ENCODE measurements at places on chromosomes 1 and 21.
A peak's percentile ranks its signal among the peaks of the same experiment; 100 is the strongest.

GRCh38 chr1:234114648-234115307 lies 210.3 kb downstream of the SLC35F3 start:
- no peak for DNase-seq

DNA sequence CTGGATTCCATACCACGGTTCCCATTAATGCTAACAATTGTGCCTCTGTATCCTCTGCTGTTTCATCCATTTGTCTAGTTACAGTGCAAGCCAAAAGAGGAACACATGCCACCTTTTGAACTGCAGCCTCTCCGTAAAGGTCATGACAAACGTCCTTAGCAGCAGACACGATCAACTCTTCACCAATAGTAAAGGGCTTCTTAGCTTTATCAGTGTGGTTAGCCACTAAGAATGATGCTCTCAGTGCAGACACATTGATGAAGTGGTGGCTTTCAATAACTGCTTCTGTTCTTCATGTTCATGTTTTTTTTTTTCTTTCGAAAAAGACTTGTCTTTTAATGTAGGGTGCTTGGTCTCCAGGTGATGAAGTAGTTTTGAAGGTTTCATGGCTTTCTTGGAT lies 14.3 kb downstream of the XPR1 start:
- DNase-seq: no peak

DNA sequence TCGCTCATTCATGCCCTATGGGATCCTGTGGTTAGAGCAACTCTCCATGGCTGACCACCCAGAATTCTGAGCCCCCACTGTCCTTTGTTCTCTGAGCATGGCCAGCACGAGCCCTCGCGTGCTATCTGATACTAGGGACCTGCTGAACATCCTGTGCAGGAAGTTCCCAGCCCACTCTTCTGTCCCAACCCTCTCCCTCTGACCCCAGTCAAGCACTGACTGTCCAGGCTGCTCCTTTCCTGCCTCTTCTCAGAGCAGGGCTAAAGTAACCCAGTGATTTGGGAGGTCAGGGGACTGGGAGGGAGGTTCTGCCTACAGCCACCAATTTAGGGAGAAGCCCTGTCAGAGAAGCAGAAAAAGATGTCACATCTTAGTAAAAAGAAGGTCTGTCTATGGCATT lies 21.2 kb downstream of the CYP4B1 start:
- no peak for DNase-seq

DNA sequence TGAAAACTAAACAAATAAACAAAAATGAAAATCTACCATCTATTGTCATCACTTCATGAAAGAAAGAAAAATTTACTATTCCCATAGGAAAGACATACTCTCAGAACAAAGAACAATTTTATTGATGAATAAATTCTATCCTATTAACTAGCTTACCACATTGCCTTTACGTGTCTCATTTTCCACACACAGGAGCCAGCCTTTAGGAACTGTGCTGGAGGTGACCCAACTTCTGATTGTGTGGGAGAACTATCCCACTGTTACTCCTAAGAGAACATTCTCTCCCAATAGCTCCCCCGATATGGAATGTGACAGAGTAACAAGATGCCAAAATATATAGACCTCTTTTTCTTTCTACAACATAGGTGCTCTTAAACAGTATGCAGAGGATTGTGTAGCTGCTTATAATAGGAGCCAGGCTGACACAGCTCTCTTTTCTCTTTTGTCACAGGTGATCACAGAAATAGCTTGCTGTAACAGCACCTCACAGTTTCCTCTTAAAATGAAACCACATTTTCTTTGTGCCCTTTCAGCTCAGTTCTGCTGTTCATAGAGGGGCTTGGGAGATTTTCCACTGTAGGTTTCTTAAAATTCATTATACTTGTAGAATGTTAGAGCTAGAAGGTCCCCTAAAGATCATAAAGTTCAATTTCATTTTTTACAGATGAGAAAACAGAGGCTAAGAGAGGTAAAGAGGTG lies 35.5 kb downstream of the C21orf91 start:
- DNase-seq: no peak

DNA sequence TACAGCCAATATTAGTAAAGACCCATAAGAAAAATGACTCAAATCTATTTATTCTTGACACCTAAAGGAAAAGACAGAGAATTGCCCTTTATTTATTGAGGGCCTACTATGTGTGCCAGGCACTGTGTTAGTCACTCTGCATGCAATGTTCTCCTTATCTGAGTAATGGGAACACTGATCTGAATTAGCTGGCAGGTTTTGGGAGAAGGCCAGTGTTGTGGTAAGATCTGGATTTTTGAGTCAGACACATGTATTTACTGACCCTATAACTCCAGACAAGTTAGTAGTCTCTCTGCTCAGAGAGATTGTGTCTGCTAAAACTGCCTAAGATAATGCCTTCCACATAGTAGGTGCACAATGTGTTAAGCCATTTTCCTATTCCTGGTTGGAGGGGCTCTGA lies 17.3 kb downstream of the LCE4A start:
- DNase-seq: no peak

GRCh38 chr1:218718206-218718605 lies 373.1 kb downstream of the TGFB2 start:
- no peak for DNase-seq

DNA sequence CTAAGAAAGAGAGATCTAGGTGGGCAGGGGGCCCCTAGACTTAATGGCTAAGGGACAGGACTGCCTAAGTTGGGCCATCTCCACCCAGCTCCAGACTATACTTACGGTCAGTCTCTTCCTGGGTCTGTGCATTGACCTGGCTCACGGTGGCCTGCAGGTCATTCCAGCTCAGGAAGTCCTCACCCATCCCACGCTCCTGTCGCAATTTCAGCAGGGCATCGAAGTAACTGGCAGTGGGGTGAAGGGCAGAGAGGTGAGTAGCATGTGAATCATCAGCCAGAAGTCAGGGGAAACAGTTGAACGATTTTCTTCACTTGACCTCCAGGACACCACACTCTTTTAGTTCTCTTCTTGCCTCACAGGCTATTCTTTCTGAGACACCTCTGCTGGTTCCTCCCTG lies 20.5 kb downstream of the IQGAP3 start:
- no peak for DNase-seq

GRCh38 chr1:74767490-74767889 lies 34.5 kb downstream of the TYW3 start:
- DNase-seq: no peak

DNA sequence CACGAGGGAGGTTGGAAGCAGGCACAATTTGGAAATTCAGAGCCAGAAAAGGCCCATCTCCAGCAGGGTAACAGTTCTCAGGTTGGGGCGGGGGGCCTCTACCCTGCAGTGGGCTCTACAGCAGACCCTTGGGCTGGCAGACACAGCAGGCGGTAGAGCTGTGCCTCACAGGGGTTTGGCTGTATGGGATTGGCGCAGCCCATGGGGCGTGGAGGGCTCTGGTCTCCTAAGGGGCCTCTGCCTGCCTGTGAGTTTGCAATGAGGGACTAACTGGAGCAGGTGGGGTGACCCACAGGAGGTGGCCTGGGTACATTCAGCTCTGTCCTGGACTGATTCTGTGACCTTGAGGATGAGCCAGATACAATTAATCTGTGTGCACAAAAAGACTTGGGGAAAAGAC lies 124.1 kb downstream of the CAMTA1 start:
- DNase-seq: no peak

GRCh38 chr1:118073648-118074435 lies 111.2 kb downstream of the SPAG17 start:
- no peak for DNase-seq

DNA sequence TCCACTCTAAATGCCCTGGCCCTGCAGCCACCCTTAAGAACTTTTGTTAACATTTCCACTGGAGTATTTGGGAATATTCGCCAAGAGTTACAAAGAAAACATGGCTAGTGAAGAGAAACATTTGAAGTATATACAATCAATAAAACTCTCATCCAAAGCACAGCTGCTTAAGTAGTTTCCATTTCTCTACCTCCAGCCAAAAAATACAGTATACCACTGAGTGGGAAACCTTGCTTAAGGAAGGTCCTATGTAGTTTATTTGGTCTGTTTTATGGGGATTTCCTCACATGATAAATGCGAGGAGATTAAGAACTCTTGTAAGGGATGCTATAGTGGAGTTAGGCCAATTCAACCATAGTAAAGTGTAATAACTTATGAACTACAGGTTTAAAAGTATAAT lies 382.5 kb downstream of the NEGR1 start:
- no peak for DNase-seq

- DNase-seq: no peak
These were observed 15.0 kb upstream of the FAM131C start for GRCh38 chr1:16088351-16088911.

GRCh38 chr1:156347331-156347730 lies 9.0 kb downstream of the TSACC start:
- no peak for DNase-seq

GRCh38 chr1:13828454-13829151 lies 128.6 kb downstream of the PRDM2 start:
- DNase-seq: no peak

DNA sequence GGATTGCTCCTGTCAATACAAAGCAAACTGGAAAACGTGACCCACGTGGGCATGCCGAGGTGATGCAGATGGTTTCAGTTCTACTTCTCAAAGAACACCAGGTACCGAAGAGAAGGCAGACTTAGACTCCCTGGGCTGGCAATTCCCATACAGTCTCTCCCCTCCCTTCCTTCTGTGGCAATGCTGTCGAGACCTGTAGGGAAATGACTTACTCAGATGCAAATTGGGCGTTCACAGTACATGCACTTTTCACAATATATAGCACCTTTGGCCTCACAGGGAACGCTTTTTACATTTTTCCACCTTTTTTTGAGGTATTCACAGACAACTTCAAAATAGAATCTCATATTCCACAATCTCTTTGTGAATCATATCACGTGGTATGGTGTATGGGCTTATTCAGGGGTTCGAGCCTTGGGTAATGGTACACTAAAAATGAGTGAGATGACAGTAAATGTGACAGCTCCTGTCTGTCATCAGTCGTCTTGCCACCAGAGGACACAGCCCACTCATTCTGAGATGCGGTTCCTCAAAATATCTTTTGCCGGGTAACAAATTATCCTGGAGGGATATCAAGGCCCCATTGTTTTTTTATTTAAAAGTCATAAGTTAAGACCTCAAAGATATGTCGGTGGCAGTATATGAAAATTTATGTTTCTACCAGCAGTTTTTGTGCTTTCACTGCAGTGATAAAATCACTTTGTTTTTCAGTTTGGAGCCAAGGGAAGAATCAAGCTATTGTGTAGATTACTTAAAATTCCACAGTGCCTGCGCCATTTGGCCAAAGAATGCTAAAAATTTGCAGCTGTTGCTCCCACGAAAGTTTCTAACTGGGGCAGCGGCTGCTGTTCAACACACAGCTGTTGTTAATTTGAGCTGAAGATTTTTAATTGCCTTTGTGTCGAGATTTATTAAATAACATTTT lies 168.4 kb downstream of the ZZZ3 start:
- peak; percentile 3 for DNase-seq

DNA sequence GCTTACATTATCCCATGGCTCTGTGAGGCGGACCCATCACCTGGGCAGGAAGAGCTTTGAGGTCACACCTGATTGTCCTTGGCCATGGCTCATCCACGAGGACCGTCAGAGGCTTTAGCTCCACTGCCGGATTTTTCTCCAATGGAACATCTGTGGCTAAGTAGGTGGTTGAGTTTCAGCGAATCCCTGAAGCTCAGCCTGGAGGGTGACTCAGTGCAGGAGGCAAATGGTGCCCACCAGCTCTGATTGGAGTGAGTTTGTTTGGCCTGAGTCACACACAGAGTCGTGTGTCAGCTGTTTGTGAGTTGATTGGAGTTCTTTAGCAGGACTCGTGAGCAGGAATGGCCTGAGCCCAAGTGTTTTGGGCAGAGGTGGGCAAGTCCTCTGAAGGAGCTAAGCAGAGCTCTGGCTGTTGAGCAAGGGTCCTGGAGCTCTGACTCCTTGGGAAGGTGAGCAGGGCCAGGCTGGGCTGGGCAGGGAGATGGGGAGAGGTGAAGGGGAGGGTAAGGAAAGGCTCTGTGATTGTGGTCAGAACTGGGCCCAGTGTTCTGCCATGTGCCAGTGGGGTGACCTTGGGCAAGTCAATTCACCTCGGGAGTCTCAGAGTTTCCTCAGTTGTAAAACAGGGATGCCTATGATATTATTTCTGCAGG lies 2.0 kb downstream of the SLC6A17 start:
- DNase-seq: no peak

DNA sequence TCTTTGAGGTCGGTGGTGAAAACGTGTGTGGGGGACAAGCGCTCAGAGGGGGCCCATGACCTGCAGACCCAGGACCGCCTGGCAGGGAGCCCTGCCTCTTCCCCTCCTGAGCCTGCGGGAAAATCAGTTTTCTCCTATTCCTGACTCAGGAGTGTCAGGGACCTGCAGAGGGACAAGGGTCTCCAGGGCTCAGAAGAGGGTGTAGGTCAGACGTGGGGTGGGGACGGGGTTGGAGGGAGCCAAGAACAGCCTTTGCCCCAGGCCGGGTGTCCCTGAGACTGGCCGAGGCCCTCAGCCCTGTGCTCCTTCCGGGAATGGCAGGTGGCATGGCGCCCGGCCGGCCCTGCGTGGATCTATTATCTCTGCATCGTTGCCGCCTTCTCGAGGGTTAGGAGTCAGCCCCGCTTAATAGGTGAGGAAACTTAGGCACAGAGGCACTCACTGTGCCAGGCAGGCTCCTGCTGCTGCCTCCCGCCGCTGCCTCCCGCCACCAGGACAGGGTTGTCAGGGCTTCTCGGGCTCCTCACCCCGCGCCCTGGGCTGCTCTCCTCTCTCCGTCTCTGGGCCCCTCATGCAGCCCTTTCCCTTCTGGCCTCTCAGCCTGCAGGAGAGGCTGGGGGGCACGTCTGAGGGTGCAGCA lies 37.5 kb downstream of the AJAP1 start:
- DNase-seq: no peak

GRCh38 chr1:51147394-51147793 lies 45.4 kb downstream of the C1orf185 start:
- no peak for DNase-seq

- DNase-seq: no peak
These were observed 4.9 kb downstream of the KLHL21 start for GRCh38 chr1:6597777-6598131.

GRCh38 chr1:13832100-13832499 lies 132.1 kb downstream of the PRDM2 start:
- no peak for DNase-seq

GRCh38 chr1:54014009-54014629 lies 3.9 kb downstream of the LDLRAD1 start:
- no peak for DNase-seq

GRCh38 chr1:46749921-46750404 lies 31.0 kb upstream of the EFCAB14 start:
- no peak for DNase-seq

GRCh38 chr1:171654942-171655745 lies 2.7 kb upstream of the MYOC start:
- DNase-seq: no peak

DNA sequence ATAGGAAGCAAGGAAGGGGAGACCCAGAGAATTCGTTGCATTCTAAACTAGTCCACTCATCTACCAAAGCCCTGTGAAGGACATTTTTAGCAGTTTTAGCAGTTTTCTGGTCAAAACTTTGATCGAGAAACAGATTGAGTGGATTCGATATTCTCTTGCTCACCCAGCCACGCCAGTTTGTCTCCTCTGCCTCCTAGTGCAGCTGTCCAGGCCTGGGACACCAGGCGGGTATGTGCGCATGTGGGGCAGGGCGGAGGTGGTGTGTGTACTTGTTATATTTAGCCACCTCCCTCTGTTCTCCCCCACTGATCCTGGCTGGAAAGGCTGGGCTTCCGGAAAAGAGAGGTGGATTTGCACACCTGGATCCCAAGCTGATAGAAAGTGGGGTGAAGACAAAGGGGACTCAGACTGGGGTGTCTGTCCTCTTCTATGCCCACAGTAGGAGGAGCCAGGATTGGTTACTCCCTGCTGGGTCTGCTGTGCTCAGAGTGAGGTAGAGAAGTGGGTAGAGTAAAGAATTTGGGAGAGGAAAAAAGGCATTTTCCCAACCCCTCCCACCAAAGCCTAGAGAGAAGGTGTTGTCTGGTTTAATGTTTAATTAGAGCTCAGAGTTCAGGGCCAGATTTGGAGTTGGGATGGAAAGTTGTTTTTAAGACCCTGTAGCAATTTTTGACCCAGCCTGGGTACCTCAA lies 3.8 kb downstream of the LMNA start:
- DNase-seq: no peak

Data from nucleus accumbens (tissue), 56 donors.